NCI-H1417 (cell line): ENCODE measurements at places on chromosomes 5 and 9.

DNA sequence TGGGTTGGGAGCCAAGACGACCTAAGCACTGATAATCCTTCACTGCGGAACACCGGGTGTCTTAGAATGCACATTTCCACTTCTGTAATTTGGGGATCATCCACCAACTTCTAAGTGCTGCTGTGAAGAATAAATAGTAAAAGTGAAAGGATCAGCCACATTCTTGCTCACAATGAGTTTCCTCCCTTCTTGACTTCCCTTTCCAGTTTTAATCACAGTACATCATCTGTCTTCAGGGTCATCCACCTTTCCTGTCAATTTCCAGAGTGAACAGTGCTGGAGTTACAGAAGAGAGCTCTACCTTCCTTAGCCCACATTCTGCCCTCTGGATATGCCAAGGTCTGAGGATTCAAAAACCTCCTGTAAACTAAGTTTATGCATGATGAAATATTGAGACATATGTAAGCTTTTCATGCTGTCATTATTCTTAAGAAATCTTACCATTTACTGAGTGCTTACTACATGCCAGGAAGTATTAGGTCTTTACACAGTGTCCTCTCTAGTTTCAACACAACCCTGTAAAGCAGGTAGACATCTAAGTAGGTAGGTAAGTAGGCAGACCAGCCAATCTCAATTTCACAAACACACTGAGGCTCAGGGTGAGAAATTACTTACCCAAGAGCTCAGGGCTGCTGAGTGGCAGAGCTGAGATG, 105.2 kb downstream of the CDK5RAP2 start:
- DNase-seq, result no peak

DNA sequence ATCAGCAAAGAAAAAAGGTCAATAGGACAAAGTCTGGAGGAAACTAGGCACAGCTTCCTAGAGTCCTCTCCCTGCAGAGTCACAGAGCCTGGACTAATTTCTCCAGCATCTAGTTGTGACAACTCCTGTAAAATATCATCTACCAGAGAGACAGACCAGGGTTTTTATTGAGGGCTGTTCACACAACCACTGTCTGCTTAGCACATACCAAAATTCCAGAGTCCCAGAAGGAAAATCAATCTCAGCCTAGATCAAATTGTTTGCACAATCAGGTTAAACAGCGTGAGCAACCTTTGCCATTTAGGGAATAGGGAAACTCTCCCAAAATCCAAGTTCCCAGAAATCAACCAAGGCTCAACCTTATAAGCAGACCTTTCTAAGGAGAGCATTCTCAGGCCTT, 190.3 kb downstream of the SYK start:
- no peak for DNase-seq

- DNase-seq, result no peak
Measured at GRCh38 chr5:111820072-111820471, 63.1 kb upstream of the NREP start.

GRCh38 chr5:10633271-10634049, 69.6 kb downstream of the ANKRD33B start:
- no peak for DNase-seq

- DNase-seq, result no peak
Measured at GRCh38 chr9:91714020-91714806, 235.8 kb downstream of the ROR2 start.

GRCh38 chr5:82909771-82910170, 167.4 kb downstream of the TMEM167A start:
- no peak for DNase-seq

DNA sequence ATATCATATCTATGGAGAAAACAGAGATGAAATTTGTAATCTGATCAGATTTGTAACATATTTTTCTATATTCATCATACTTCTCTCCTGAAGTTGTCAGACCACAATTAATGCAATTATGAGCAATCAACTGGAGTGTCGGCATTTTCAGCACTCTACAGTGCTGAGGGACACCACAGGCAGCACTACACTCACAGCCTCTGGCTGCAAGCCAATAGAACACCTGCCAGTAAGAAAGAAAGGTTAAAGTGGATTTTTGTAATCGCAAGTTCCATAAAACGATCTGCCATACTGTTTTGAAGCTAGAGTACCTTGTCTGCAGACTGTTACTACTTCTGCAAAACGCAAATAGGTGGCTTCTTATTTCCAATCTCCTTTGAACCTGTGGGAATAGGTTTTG, 147.6 kb downstream of the ADAMTS6 start:
- peak; percentile 93 for DNase-seq
